ENCODE measurements at places on chromosomes 6 and 20. TPM values are rescaled to one million over a fixed set of nuclear protein-coding genes. Genes with fewer than 3 reads are reported as not detected.

The SLCO4A1 gene
- total RNA-seq, result not detected

The C20orf141 gene
- not detected for total RNA-seq

The MAP1LC3A gene
- 69.8 TPM for total RNA-seq

- peak; percentile 97 for DNase-seq
Measured at GRCh38 chr6:87723170-87724078, 21.4 kb upstream of the AKIRIN2 start.

Data from GM23248 (cell line).